LNCaP clone FGC (cell line): ENCODE measurements at places on chromosomes 12 and 14.

DNA sequence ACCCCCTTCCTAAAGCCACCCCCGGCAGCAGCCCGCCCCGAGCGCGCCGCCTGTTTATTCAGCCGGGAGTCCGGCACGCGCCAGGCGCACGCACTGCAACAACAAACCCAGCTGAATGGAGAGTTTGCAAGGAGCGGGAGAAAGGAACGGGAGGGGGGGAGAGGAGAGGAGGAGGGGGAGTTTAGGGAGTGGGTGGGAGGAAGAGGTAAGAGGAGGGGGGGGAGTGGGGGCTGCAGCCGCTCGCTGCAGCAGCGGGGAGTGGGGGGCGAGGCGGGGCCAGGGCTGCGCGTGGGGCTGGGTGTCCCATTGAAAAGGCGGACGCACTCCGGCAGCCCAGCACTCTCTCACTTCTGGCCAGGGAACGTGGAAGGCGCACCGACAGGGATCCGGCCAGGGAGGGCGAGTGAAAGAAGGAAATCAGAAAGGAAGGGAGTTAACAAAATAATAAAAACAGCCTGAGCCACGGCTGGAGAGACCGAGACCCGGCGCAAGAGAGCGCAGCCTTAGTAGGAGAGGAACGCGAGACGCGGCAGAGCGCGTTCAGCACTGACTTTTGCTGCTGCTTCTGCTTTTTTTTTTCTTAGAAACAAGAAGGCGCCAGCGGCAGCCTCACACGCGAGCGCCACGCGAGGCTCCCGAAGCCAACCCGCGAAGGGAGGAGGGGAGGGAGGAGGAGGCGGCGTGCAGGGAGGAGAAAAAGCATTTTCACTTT lies at the start of gene ASCL1:
Gene ASCL1, plus strand, starts transcription at position 336 of the 712 bp plus-strand sequence. CDS start 571 bp downstream, outside the sequence.
- no peak for DNase-seq

DNA sequence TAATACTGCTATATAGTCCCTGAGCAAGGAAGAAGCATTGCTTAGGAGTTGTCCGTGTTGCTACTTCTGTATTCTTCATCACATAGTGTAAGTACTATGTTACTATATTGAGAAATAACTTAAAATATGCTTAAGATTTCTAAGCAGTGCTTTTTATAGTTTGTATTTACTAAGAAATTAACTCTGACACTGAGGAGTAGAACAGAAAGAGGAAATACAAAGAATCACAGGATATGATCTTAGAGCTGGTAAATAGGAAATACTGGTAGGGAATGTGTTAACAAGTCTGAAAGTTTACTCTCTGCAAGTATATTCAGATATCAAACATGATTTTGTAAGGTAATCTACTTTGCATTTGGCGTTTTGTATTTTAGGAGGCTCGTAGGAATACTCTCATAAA lies 15.5 kb downstream of the XPOT start:
- no peak for DNase-seq

GRCh38 chr12:113332688-113333417 lies 2.1 kb downstream of the SLC8B1 start:
- DNase-seq = no peak

- DNase-seq = peak; percentile 14
These were observed 918.0 kb upstream of the SEL1L start for GRCh38 chr14:82451675-82452074.

- DNase-seq = peak; percentile 58
These were observed 185.6 kb upstream of the ARID2 start for GRCh38 chr12:45543887-45544286.
